Substantia nigra (tissue), 51 donors: ENCODE measurements at places on chromosomes 7 and 10.

DNA sequence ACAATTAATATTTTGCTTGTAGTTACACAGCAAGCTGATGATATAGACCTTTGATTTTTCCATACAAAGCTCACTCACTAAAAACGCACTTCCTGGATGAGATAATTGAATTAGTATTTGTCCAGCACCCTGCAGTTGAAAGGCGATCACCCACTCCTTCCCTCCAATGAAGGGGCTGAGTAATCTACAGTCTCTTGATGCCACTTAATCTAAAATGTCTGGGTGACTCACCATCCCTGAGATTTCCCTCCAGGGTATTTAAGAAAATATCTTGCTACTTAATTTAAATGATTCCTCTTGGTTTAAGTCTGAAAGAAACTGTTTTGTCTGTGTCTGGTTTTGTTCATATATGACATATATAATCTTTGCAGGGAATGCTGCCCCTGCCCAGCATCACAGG is 515.3 kb downstream of the GRID1 start:
- no peak for DNase-seq

DNA sequence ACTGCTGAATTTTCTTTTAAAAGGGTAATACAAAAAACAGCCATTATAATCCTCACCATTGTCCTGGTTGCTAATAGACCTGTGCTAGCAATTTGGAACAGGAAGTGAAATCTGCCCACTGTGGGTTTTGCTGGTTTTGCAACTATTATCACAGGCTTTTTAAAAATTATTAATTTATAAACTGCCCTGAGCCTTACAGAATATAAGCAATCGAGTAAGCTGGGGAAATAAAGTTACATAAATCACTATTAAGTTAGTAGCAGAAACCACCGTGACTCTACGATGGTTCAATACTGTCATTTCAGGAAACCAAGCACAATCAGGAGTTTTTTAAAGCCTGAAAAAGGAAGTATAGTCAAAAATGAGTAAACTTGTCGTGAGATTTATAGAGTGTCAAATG is 62.3 kb downstream of the TMEM26 start:
- no peak for DNase-seq

DNA sequence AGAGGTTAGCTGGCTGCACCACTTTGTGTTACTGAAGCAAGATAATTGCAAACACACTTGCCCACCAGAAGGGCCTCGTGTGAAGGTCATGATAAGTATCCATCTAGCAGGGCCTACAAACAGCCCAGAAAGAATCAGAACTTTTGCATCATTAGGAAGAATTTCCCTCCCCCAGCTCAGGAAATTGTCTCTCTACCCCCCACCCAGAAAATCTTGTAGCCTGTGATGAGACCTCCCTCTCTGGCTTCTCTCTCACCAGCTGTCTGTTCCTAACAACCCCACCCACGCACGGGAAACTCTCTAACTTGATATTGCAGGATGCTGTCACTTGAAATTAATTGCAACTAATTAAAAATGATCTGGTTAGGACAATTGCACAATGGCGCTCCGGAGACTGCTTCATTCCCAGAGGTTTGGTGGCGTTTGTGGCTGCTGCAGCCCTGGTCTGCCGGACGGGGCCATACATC is 34.5 kb downstream of the ZNF503 start:
- no peak for DNase-seq

GRCh38 chr7:79425665-79426064 is 27.8 kb downstream of the MAGI2 start:
- no peak for DNase-seq

DNA sequence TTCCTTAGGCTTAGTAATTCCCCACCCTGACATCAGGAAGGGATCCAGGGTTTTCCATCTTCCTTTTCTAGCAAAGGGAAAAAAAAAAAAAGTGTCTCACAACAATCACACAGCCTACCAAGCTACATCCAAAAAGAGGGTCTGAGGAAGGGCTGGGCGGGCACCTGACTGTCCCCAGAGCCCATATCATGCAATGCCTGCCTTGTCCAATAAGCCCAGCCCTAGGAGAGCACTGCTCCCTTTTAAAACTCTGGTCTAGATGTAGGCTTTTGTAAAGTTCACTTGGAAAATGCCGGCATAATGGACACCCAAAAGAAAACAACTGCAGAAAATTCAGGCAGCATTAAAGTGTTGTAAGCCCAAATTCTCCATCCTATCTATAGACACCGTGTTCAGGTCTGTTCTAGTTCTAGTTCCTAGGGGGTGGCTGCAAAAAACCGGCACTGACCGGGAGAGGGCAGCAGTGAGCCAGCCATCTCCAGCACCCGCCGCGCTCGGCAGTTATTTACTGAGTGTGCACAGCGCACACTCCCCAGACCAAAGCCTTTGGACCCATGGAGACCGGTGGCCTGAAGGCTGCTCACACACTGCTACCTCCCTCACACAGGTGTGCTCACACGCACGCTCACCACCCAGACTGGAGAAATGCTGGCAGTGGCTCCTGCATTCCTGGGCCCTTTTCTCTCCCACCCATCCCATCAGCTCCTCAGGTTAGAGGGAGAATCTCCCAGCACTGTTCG is 48.7 kb downstream of the PODXL start:
- DNase-seq = peak; percentile 73
